ENCODE measurements at places on chromosomes 12 and 14.
A peak's percentile ranks its signal among the peaks of the same experiment; 100 is the strongest.

DNA sequence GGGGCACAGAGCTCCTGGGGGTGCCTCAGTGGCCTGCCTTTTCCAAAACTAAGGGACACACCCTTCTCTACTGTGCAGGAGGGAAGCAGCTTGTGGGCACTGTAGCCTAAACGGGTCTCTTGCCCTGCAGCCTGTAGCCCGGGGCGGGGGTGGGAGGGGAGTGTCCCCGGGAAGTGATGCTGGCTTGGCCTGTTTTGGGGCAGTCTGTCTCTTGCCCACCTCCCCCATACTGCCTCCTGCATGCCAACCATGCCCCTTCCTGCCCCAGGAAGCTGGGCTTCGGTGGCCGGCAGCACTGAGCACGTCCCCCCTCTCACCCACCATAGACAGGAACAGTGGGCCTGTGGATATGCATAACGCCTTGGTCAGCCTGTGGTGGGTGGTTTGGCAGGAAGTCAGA lies 43.4 kb downstream of the PRIMA1 start:
- no peak for DNase-seq

- DNase-seq = no peak
These were observed 55.8 kb downstream of the GALNT4 start for GRCh38 chr12:89468648-89469326.

GRCh38 chr14:104746071-104746545 lies 6.8 kb upstream of the SIVA1 start:
- DNase-seq = no peak

- DNase-seq = no peak
These were observed 1.9 kb downstream of the CCDC91 start for GRCh38 chr12:28192125-28192524.

- no peak for DNase-seq
These were observed 5.4 kb upstream of the DCP1B start for GRCh38 chr12:2009623-2010022.

GRCh38 chr12:64139021-64139420 lies 83.1 kb downstream of the KICS2 start:
- DNase-seq = no peak

DNA sequence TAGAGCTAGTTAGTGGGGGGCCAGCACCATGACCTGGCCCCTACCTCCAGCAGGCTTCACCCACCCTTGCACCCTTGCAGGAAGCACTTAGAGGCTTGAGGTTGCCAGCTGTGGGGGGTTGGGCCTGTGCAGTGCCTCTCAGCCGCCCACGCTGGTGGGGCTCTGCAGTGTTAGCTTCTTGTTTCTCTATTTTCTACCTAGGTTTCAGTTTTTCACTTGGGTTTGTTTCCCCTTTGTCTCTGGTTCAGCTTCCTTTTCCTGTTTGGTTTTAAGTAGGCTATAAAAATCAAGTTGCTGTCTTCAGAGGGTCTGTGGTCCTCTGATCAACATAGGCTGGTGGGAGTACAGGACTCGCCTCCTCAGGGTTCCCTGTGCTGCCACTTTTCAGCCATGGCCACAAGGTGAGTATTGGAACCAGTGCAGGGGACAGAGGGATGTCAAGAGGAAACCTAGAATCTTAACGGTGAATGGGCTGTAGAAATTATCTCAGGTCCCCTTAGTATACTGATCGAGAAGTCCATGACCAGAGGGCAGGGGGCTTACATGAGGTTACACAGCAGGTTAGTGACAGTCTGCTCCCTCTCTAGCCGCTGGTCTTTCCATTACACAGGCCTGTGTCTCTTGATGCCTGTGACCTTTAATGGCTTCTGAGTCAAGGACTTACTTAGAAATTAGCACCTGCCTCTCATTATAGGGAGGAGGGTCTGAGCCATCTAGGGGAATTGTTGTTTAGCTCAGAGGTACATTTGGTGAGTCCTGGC lies at the start of gene EVL:
EVL (plus strand) TSS at position 312 of the 761 bp plus-strand sequence; CDS start at position 391, 79 bp downstream.
- DNase-seq = peak; percentile 38

GRCh38 chr14:49926803-49927202 lies 33.9 kb downstream of the ARF6 start:
- no peak for DNase-seq

GRCh38 chr14:100882026-100882967 lies 21.2 kb downstream of the RTL1 start:
- DNase-seq = no peak

DNA sequence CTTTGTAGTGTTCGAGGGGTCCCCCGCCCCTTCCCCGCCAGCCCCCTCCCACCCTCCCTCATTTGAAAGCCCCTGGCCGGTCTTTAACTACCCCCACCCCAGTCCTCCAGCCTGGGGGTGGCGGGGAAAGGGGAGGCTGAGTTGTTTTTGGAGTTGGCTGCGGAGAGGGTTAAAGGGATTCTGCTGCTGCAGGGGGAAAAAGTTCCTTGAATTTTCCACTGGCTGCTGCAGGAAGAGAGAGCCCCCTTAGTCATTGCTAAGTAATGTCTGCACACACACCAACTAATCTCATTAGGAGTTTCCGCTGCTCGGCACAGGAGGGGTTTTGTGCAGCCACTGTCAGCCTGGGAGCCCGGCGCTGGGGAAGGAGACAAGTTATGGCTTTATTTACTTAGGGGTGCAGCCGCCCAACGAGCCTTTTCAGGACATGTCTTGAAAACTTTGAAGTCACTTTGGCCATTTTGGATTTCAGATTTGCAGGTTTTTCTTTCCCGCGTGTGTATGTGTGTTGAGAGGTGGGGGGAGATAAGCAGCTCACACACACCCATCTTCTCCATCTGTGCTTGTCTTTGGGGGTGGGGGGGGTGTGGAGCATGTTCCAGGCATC lies 1.8 kb downstream of the ELK3 start:
- DNase-seq = peak; percentile 20

GRCh38 chr12:8696442-8697090 lies 1.2 kb upstream of the RIMKLB start:
- DNase-seq = no peak

DNA sequence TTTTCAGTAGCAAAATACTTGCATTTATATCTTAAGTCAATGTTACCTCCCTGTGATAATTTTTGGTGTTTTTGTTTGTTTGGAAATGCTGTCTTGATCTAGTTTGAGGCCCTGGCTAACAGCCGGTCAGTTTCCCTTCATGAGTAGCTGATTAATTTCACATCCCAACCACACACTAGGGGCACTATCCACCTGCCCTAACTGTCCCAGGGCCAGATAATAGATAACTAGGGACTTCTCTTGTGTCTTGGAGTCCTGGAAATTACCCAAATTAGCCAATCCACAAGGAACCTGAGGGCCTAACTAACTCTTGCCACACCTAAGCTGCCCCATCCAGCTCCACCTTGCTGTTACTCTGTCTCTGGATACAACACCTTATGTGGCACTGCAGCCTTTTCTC lies 399.9 kb downstream of the FOXG1 start:
- no peak for DNase-seq

DNA sequence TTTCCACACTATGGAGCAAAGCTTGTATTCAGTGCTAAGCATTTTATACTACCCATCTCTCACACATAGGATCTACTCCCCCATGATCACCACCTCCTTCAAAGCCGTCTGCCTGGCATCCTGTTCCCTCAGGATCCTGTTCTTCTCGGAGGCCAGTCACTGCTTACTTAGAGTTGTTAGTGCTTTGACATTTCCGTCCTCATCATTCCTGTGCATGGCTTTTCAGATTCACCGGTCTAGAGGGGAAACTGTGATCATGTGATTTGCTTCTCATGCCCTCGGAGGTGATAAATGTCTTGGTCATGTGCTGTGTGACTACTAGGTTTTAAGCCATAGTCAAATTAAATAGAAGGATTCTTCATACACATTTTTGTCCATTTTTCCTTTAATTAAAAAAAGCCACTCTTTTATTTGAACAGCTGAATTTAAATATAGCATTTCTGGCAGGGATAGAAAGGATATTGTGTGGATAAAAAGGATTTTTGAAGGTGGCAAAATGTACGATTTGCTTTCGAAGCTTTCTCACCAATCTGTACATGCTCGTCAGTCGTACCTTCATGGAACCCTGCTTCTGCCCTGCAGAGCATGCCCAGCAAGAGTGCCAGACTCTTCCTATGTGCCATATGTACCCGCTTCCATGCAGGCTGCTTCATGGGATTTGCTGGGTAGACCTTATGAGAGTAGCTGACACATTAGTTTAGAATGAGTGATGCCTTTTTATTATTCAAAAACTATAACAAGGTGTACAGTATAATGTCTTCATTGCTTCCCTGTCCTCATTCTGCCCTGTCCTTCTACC lies 53.3 kb downstream of the BMAL2 start:
- no peak for DNase-seq

DNA sequence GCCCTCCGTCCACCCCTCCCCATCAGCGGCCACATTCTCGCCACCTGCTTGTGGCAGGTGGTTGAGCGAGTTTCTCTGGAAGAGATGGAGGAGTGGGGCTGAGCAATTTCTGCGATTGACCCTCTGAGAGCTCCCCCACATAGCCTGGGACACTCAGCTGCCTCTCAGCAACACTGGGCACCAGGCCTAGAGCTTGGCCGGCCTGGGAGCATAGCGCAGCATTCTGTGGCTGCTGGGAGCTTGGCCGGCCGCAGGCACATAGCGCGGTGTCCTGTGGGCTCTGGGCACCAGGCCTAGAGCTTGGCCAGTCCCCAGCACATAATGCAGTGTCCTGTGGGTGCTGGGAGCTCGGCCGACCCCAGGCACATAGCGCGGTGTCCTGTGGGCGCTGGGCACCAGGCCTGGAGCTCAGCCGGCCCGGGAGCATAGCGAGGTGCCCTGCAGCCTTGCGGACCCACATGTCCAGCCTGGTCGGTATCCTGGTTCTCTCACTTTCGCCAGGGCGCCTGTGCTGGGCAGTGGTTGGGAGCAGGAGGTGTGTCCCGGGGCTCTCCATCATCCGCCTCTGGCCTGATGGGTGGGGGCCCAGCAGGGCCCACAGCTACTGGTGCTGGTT lies 43.8 kb downstream of the LRCOL1 start:
- no peak for DNase-seq

DNA sequence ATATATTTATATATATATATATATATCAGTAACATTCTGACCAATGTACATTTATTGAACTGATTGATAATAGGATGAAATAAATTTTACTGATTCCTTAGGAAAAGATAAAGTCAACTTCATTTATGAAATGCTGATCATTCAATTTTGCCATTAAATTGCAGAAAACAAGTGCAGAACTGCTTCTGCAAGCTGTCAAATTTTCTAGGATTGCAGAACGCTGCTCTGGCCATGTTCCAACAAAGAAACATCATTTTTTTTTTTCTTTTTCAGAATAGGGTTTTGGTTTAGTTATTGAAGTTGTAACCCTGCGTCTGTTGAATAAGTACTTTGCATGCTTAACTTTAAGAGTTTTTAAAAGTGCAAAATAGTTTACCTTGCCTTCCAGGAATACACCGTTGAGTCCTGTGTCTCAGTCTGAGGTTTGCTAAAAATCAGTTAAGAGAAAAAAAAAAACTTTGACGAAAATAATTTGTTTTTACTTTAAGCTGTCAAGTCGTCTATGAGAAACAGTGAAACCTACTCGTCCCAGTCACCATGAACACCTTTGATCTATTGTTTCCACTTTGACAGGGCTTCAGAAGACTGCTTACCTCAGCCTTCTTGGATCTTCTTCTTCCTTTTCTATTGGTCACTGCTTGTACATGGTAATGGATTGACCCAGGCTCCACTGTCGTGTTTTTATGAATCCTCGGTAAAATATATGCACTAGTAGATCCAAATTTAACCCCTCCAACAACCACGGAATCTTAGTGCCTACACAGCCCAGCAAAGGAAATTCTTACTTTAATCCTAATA lies at the start of gene KERA:
KERA (minus strand) TSS at position 657 of the 798 bp plus-strand sequence. CDS start 1,743 bp downstream, outside the sequence.
- no peak for DNase-seq

DNA sequence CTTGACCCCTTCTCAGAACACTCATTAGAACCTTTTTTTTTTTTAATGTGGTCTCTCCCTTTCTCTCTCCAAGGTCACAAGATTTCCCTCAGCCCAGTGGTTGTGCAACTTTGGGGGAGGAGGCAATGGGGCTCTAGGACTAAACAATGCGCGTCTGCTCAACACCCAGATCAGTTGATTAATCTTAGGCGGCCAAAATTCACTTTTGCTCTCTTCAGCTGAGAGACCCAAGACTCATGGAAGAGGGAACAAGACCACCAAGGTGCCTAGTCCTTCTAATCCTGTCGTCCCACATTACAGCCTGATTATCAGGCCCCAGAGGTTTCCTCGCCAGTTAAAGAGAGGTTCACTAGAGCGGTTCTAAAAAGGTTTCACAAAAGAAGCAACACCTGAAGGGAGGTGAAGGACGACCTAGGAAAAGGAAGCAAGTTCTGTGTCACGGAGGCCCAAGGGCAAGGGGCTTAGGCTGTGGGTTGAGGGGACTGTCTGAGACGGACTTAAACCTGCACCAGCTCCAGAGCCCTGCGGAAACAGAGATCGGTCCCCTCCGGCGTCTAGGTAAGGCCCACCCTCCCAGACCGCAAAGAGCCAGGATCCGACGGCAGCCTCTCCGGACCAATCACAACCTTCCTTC lies 824 bp upstream of the TARBP2 start:
- DNase-seq = no peak

GRCh38 chr12:108482717-108483212 lies 32.3 kb upstream of the FICD start:
- no peak for DNase-seq

- no peak for DNase-seq
These were observed 669.2 kb downstream of the DIO2 start for GRCh38 chr14:79542121-79542520.

GRCh38 chr14:54622192-54622958 lies 55.4 kb downstream of the SAMD4A start:
- DNase-seq = no peak

- no peak for DNase-seq
These were observed 211.6 kb upstream of the SFSWAP start for GRCh38 chr12:131499160-131499863.

- DNase-seq = no peak
These were observed 2.8 kb downstream of the RDH5 start for GRCh38 chr12:55722948-55723347.

All from effector CD8-positive, alpha-beta T cell (primary cell).